ENCODE measurements at places on chromosomes 5 and 9.
A peak's percentile ranks its signal among the peaks of the same experiment; 100 is the strongest.

GRCh38 chr9:77899679-77900354 is 131.8 kb downstream of the GNAQ start:
- DNase-seq, result peak; percentile 79

DNA sequence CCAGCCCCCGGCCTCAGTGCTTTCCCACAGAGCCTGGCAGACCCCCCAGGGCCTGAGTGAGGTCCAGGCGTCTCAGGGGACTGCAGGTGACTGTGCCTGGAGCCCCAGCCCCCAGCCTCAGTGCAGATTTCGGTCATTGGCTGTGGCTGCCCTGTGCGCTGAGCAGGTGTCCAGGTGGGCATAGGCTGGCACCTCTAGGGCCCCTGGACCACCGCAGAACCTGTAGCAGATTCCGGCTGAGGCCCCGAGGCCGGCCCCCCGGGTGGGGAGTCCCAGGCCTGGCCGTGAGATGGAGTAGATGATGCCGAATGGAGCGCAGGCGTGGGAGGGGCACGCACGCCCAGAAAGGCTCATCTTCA is 12.1 kb downstream of the EXD3 start:
- no peak for DNase-seq

GRCh38 chr5:32612134-32612888 is 27.0 kb downstream of the SUB1 start:
- peak; percentile 19 for DNase-seq

- no peak for DNase-seq
Measured at GRCh38 chr9:121021301-121021700, 28.8 kb downstream of the C5 start.

DNA sequence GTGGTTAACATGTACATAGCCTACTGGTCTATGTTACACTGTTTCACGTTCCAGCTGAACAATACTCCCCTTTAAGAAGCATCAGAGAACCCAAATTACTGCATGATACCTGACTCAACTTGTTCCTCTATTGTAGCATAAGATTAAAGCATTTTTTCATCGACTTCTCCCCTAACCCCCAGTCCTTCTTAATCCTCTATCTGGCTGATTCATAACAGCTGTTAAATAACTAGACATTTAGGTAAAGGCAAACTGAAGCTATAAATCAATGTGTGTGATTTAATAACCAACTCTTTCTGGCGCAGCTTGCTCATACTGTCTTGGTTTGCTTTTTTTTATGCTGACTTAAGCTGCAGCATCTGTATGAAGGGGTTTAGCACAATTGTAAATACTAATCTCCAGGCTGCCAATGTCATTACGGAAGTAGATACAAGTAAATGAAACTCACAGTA is 94.2 kb upstream of the MTAP start:
- DNase-seq, result no peak

DNA sequence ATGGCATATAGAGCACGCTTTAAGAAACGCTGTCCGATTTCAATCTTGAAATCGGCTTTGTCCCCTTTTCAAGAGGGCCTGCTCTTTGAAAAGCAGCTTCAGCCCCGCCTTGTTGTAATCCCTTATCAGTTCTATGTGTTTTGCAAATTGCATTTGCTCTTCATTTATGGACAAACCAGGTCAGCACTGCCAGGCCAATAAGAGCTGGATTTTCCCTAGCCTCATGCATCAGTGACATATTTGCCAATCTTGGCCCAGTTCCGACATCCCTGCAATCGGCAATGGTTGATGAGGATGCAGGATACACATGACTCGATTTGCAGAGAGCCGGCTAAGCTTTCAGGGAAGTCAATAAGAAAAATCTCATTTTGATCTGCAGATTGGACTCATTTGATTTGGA is 529.1 kb upstream of the CLINT1 start:
- DNase-seq, result no peak

GRCh38 chr5:120146787-120147186 is 317.3 kb upstream of the PRR16 start:
- DNase-seq, result no peak

DNA sequence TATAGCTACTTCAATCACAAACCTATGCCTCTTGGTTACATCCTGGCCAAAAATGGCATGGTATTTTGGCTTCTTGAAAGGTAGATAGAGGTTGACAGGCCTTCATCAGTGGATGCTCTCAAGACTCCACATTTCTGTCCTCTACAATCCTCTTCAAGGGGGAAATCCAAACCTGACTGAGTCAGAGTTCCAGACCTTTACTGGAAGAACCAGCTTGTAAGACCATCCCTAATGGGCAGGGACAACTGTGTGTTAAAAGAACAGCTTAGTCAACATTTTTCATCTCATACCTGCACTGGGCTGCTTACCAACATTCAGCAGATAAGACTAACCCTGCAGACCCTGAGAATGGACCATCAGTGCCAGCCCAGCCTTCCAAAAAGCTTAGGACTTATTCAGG is 155.7 kb downstream of the CDK5RAP2 start:
- DNase-seq, result no peak

- DNase-seq, result no peak
Measured at GRCh38 chr5:55905251-55905650, 54.1 kb downstream of the IL31RA start.

GRCh38 chr5:147398860-147399259 is 111.0 kb downstream of the DPYSL3 start:
- no peak for DNase-seq

DNA sequence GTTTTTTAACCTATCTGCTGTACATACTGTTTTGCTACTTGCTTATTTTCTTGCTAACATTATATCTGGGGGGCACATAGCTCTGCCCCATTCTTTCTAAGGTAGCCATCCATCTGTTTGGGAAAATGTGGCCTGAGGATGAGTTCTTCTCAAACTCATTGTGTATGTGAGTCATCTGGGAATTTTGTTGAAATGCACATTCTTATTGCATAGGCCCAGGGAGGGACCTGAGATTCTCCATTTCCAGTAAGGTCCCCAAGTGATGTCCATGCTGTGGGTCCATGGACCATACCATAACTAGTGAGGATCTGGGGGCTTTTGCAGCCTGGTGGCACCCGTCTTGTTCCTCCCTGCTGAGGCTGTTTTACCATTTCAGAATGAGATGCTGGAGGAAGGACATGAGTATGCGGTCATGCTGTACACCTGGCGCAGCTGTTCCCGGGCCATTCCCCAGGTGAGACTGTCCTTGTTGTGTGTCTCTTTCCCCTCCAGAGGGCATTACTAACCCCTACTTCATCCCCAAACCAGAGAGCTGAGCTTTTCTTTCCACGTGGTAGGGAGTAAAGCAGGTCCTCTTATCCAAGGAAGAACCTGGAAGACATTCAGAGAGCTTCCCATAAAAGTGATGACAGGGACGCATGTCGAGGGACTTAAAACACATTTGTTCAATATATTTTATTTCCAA is 28.6 kb downstream of the CYFIP2 start:
- no peak for DNase-seq

DNA sequence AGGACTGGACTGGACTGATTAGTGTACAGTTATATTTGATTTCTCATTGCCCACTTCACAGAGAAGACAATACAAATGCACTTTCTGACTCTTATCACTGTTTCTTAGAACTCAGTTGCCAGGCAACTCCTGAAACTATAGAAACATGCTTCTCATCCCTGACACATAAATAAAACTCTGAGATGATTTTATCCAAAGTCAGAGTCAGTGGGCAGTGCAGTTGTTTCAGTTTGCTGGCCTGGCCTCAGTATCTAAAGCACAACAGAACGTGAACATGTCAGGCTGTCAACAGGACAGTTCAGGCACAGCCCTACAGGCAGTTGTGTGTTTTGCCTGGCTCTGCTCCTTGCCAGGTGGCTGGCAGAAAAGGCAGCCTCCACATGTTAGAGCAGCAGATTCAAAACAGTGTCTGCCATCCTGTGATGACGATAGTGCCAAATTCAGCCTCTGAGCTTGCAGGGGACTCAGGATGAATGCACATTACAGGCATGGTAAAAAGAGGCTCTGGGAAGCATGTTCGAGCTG is 65.1 kb upstream of the CCDC152 start:
- DNase-seq, result peak; percentile 19

DNA sequence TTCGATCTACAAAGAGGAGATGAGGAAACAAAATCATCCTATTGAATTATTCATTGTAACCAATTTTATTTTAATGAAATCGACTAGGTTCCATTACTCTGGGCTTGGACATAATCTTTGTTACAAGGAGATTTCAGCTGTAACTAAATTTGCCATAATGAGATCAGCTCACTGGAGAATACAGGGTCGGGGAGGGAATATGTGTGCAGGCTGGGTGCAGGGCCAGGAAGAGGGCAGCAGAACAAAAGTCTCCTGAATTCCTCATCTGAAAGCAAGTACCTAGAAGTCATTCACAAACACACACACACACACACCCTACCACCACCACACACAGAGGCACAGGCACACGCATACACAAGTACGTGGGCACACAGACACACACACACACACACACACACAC is 151.2 kb downstream of the PAPPA start:
- DNase-seq, result no peak

DNA sequence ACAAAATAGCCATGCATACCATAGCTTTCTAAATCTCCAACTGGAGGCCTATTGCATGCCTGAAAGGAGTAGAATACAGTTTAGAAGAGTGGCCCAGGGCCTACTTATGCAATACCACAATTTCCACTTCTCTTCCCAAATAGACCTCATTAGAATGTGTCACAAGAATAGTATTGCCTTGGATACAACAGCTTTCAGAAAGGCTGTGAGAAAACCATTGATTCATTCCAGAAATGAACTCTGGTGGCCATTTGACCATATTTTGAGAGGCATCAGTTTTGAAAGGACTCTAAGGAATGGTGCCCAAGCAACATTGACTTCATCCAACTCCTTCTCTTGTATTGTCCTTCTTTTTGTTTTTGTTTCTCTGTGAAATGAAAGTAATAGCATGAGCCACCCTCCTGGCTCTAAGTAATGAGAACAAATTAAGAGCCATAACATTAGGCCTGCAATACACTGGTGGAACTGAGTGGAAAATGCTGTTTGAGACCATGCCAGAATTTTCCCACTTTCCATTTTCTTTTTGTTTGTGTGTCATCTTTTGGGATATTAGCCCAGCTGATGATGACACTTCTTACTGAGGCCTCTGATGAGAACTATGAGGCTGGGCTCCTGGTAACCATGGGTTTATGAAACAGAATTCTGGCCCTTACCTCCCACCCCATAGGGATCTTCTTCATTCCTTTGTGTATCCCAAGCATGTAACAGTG is 90.2 kb downstream of the TMEM174 start:
- no peak for DNase-seq

- no peak for DNase-seq
Measured at GRCh38 chr5:10838038-10838437, 77.0 kb upstream of the DAP start.

GRCh38 chr9:92656537-92656925 is 13.4 kb downstream of the IPPK start:
- DNase-seq, result no peak

DNA sequence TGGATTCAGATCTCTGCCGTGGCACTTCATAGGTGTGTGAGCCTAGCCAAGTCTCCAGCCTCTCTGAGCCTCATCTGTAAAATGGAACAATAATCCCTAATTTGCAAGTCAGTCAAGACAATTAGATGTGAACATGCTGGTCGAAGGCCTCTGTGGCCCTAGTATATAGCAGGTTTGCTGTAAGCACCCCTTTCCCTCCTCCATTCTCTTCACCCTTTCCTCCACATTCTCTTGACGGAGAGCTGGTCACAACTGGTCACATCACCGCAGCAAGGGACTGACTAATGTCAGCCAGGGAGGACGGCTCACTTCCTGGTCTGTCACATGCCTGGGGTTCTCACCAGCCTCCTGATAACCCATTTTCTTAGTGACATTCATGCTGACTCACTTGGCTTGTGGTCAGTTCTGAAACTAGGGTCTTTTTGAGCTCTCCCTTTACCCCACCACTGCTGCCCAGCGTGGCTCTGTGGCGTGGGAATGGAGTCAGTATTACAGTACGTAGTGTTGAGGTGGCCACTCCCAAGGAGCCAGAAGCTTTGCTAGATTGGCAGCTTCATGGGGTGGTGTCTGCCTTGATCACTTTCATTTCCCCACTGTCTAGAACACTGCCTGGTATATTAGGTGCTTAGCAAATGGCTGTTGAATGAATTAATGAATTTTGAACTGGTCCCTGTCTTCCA is 47.8 kb downstream of the ERGIC1 start:
- DNase-seq, result peak; percentile 96

DNA sequence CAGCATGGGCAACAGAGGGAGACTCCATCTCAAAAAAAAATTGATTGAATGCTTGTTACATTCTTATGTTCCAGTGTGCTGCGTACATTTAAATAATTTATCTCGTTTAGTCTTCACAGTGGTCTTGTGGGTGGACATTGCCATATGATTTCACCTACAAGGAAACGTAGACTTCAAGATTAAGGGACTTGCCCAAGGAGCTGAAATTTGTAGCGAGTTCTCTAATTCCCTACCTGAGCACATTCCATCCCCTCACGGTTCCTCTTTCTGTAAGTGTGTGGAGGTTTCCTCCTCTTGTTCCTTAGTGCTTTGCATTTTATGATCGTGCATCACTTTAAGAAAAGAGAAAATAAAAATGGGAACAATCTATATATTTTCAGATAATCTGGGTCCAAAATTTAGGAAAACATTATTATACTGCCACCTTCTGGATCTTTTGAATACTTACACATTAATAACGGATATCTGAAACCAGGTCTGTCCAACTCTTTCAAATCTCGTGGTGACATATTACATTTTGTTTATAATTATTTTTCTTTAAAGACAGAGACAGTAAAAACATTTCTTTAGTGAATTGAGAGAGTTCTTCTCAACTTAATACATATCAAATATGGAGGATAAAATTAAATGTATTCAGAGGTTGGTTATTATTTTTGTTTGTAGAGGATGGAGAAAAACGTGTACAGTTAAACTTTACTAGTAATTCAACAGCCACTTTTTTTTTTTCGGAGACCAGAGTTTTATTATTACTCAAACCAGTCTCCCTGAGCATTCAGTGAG is 29.9 kb upstream of the C7 start:
- DNase-seq, result peak; percentile 46

DNA sequence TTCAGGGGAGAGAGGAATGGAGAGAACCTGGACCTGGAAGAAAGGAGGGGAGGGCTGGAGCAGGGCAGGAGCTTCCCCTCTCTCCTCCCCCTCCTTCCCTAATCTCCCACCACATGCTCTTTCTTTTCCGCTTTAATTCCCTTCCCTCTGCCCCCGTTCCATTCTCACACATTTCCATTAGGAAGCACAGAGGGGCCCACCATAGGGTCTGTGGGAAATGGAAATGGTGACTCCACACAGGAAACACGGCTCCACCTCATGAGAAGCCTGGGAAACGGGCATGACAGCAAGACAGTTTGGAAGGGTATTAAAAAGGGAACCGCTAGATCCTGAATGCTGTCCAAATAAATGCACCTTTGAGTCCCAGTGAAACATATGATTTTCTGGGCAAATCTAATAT is 64.9 kb upstream of the ENTREP1 start:
- DNase-seq, result no peak

GRCh38 chr5:133552925-133553525 is 59.3 kb downstream of the FSTL4 start:
- peak; percentile 49 for DNase-seq

DNA sequence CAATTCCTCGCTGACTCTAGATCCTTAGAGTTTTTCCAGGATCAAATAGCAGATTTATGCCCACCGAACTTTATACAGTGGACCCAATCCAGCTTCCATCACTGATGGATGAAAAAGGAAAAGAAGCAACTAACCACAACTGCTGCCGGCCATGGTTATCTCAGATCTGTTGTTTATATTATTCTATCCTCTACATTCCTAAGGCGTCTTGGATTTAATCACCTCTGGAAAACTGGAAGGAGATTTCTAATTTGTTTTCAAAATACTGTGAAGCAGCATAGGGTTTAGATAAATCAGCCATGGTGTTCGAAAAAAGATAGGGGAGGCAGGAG is 663 bp upstream of the ZNF366 start:
- DNase-seq, result peak; percentile 75

- no peak for DNase-seq
Measured at GRCh38 chr5:172078726-172079345, 72.4 kb upstream of the FBXW11 start.

- DNase-seq, result no peak
Measured at GRCh38 chr5:171650597-171650996, 135.0 kb upstream of the SMIM23 start.

Measured in M059J (cell line).